Right kidney (tissue), 9 donors: ENCODE measurements at places on chromosomes 5 and 9.

DNA sequence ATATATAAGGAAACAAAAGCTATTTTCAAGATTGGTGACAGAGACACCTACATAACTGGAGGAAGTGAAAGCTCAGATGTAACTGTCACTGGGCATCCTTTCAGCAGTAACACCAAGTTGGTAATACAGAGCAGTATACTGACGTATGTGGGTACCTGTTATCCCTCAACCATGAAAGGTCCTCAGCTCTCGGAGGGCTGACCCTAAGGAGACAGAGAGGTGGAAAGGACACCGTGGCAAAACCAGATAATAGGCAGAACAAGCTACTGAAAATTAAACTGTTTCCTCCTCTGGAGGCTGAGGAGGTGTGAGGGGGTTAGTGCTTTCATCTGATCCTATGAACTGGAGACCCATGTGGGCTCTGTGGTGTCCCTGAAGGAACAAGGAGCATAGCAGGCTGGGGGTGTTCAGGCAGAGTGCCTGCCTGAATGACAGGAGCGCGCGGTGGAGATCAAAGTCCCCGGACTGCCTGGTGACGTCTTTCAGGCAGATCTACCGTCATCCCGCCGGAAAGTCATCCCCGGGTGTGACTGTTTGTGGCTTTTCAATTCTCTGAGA lies 130.2 kb upstream of the FSTL4 start:
- DNase-seq, result no peak

- no peak for DNase-seq
These were observed 20.0 kb upstream of the LIFR start for GRCh38 chr5:38576442-38576841.

- DNase-seq, result no peak
These were observed 76.7 kb downstream of the FGF1 start for GRCh38 chr5:142609142-142609541.

DNA sequence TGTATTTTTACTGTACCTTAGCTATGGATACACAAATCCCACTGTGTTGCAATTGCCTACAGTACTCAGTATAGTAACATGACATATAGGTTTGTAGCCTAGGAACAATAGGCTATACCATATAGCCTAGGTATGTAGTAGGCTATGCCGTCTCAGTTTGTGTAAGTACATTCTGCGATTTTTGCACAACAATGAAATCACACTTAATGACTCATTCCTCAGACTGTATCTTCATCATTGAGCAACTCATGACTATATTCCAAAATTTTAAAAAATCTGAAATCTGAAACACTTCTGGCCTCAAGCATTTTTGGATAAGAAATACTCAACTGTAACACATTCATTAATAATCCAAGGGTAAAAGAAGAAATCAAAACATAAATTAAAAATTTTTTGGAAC lies 666.8 kb upstream of the GRAMD2B start:
- no peak for DNase-seq

- DNase-seq, result no peak
These were observed 530.8 kb upstream of the CLINT1 start for GRCh38 chr5:158389786-158390185.

DNA sequence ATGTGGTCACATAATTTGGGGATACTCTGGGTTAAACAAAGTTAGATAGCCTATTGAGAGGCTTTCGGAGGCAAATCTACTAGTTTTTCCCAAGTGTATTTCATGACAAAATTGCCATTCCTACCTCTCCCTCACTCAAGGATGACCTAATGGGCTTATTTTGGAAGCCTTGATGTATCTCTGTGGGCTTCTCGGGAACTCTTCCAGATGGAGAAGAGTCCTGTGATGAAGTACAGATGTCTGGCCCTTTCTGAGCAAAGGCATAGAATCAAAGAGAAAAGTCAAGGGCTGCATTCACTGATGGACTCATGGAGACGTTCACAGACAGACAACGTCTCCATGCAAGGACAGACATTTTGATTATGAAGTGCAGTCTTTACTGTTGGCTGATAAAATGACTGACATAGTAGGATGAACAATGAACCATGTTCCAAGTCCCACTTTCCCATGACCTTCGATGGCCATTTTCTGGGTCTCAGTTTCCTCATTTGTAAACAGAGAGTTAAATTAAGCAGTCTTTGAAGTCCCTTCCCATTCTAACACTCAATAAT lies 347.2 kb upstream of the CD180 start:
- no peak for DNase-seq

- DNase-seq, result no peak
These were observed 38.5 kb downstream of the CSF2 start for GRCh38 chr5:132112111-132112510.

DNA sequence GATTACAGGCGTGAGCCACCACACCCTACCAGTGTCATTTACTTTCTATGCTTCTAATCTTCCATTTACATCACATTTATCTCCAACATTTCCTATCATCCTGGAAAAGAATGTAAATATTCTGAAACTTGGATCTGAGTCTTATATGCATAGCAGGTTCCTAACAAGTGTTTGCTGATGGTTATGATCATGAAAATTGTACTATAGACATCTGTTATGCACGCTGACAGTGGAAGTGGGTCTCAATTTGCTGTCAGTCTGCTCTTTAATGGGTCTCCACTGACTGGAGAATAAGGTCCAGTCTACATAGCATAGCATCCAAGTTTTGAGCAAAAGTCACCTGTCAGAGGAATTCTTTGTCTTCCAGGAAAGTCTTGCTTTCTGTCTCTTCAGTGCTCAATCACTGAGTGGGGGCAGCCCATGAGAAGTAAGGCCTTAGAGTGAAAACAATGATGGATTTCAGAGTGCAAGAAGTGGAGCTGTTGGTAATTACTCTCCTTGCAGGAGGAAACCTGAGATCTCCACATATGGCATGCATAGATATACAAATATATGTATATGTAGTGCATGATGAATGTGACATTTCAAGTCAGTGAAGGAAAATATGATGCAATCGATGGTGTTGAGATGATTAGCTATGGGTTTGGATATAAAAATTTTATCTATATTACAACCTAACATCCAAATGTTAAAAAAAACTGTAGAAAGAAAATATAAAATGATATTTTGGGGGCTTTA lies 29.2 kb upstream of the MSANTD3 start:
- DNase-seq, result no peak
